ENCODE measurements at places on chromosomes 2 and 18.

- DNase-seq, result no peak
Measured at GRCh38 chr2:102367331-102367971, 11.9 kb downstream of the IL18R1 start.

DNA sequence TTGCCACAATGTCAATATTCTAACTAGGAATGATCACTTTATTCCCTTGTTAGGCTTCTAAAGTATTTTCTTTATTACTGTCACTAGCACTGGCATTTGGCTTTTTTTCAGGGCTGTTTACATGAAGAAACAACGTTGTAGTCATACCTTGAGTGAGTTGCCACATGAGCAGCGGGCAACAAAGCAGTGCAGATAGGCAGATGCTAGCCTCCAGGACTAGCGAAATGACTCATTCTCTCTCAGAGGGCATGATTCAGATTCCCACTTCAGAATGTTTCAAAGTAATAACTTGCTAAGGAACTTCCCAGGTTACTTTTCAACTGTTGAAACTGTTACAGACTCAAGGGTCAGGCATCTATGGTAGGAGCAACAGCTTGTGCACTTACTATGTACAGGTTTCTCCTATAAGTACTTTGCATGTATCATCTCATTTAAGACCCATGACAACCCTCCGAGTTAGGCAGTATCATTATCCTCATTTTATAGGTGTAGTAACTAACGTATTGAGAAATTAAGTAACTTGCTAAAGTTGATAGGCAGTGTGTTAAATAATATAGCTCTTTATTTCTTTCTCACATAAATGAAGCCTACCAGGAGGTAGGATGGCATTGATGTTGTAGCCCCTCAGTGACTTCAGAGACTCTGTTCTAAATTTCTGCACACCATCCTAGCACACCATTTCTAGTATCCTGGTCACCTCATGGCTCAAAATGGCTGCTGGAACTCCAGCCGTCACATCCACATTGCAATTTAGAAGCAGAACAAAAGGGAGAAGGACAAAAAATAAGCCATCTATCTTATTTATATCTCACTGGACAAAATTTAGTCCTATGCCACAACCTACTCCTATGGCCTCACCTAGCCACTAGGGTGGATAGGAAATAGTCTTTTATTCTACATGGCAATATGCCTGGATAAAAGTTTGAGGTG, 83.3 kb downstream of the ICOS start:
- DNase-seq, result peak; percentile 18

DNA sequence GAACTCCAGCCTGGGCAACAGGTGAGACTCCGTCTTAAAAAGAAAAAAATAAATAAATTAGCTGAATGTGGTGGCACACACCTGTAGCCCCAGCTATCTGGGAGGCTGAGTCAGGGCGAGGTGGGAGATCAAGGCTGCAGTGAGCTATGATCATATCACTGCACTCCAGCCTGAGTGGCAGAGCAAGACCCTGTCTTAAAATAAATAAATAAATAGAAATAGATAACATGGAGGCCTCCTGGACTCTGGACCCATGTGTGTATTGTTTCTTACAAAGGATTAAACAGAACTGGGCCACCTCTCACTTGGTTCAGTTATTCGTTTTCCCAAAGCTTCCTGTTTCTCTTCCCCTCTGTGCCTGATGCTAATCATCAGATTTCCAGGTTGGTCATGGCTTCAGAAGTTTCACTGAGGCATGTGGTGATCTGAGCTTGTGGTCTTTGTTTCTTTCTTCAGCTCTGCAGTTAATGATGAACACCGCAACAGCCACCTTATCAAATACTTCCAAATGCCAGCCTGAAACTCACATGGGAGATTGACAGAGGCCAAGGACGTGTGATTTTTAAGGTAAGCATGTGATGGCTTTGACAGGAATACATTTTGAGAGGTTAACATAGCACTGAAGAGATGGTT, 83.3 kb upstream of the MAP4K4 start:
- DNase-seq, result no peak

DNA sequence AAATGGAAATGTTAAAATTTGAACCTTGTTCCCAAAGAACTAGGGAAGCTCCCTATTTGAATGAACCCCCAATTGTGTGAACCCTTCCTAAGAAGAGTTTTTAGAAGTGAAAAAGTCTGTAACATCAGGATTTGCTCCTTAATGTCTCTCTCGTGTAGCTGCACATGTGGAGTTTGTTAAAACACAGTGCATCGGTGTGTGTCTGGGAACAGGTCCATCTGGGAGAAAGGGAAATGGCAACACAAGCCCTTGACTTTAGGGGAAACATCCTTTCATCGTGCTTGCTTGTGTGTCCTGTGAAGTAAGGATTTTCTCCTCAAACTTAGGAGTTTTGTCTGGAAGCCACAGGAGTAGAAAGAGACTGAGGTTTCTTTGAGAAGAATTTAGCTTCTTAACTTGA, 203.9 kb downstream of the PRKCE start:
- DNase-seq, result peak; percentile 19

DNA sequence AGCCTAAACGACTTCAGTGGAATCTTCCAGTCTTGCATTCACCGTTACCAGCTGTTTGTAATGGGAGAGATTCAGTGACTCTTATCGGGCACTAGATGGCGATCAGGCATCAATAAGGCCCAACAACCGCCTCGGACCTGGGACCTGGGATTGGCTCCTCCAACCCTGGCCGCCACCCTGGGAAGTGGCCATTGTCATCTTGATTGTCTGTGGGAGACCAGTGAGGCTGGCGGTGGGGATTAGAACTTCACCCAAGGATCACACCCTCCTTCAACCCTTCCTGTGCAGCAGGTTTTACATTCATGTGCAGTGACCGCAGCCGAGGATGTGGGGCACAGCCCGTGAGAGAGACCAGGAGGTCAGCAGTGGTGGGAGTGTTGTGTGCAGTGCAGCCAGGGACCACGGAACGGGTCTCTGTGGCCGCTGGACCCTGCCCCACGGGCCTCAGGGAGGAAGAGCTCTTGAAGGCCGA, 85.3 kb downstream of the SPP2 start:
- DNase-seq, result peak; percentile 83

Measured in EH (cell line).